Fibroblast of skin of right biceps (primary cell): ENCODE measurements at places on chromosomes 13 and 19.

- no peak for DNase-seq
Measured at GRCh38 chr13:67071918-67072598, 158.1 kb downstream of the PCDH9 start.

DNA sequence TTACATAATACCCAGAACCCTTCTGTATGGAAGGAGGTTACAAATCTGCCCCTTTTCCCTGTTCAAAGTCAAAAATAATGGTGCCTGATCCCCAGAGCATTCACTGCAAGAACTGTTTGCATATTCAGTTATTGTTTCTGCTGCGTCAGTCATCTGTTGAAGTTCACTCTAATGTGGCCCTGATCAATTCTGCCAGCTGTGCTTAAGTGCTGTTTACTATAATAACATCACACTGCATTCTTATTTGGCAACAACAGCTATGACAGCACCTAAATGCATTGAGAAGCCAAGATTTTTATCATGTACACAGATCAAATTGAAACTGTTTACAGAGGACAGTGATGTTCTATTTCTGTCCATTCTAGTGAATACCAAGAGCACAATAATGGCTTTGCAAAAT is 115.9 kb downstream of the DACH1 start:
- no peak for DNase-seq

DNA sequence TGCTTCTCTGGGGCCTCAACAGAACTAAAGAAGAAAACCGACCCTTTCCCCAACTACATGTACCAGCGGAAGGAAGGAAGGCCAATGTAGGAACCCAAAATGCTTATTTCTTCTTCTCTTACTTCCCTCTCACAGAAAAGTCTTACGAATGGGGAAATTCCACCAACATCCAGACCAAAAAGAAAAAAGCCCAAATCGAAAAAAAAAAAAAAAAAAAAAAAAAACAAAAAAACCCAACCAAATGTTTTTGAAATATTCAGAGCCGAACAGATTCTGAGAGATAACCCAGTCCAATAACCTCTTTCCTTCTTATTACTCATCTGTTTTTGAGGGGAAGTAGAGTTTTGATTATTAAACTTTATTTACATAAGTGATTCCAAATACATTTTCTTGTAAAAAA is 3.9 kb downstream of the PPM1N start:
- no peak for DNase-seq

DNA sequence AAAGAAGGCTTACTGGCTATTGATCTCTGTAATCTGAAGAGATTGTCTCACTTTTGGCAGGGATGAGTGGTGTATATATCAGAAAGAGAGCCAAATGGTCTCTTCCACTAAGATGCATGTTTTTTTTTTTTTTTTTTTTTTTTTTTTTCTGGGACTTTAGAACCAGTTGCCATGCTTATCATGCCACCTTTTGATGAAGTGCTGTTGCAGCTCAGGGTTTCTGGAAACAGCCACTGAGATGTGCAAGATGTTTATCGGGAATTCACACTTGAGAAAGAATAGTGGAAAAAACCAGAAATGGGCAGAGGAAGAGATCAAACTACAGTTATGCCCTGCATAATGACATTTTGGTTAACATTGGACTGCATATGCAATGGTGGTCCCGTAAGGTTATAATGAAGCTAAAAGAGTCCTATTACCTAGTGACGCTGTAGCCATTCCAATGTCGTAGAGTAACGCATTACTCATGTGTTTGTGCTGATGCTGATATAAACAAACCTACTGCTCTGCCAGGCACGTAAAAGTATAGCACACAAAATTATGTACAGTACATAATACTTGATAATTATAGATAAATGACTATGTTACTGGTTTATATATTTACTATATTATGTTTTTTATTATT is 121.0 kb downstream of the KLF5 start:
- no peak for DNase-seq

DNA sequence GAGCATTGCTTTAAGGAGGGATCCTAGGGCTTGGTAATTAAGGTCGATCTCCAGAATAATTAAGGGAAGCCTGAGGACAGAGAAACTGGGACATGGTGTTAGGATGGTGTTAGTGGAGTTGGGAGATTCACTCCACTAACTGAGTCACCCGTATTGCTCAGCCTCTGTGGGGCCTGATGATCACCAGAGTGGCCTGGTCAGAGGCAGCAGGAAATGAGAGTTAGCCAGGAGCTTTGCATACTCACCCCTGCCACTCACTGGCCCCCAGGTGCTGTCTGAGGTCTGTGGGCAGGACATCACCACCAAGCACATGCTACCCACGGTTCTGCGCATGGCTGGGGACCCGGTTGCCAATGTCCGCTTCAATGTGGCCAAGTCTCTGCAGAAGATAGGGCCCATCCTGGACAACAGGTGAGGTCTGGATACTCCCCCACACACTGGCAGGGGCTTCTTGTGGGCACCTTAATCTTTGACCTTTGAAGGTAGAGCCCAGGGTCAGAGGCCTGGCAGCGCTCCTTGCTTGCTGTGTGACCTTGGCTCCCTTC is 32.1 kb downstream of the PPP2R1A start:
- DNase-seq, result no peak

DNA sequence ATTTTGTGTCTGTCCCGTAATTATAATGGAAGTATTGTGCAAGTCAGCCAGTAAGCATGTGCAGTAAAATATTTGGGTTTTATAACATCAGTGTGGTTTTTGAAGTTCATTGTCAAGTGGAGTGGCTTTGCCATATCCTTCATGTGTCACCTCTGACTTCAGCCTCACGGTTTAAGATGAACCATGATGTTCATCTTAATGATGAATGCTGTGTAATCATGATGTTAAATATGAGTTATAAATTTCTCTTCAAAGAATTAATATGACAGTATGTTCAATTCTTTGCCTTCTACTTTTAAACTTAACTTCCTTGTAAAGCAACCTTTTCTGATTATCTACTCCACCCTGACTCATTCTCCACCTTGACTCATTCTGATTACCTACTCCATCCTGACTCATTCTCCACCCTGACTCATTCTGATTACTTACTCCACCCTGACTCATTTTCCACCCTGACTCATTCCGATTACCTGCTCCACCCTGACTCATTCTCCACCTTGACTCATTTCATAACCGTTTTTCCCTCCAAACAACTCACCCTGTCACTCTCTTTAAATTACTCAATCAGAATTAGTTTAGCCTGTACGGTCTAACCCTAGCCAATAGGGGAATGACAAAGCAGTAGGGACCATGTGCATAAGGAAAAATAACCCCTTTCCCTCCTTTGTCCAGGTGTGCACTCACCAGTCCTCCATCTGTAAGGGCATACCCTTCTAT is 50.3 kb upstream of the ANKRD10 start:
- DNase-seq, result peak; percentile 79

DNA sequence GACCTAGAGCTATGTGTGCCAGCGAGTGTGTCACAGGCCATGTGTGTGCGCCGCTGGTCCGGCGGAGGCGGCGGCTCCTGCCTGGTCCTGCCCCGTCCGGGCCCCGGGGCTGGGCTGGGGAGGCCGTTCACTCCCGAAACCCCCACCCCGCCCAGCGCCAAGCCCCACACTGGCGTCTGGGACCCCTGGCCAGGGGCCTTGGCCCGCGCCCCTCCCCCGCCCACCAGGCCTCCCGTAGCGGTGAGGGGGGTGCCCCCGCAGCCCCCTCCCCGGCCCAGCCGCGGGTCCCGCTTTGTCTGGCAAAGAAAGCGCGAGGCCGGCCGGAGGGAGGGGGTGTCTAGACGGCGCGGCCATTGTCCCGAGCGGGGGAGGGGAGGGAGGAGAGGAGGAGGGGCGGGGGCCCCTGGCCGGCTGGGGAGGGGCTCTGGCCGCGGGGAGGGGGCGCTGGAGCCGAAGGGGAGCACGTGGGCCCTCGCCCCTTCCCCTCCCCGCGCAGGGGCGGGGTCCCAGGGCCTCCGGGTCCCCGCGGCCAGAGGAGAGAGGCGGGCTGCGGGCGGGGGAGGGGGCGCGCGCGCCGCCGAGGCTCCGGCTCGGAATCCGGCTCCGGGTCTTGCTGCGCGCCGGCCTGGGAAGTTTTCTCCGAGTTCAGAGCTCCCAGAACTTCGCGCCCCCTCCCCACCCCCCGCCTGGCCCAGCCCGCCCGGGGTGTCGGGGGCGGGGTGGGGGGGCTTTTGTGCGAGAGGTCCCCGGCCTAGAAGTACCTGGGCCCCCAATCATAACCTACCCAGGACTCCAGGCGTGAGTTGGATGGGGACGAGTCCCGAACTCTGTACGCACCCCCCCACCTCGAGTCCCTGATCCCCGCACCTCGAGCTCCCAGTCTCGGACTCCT is 888 bp downstream of the NOTCH3 start:
- DNase-seq, result peak; percentile 38

- no peak for DNase-seq
Measured at GRCh38 chr13:25587326-25587980, 215.7 kb downstream of the ATP8A2 start.

DNA sequence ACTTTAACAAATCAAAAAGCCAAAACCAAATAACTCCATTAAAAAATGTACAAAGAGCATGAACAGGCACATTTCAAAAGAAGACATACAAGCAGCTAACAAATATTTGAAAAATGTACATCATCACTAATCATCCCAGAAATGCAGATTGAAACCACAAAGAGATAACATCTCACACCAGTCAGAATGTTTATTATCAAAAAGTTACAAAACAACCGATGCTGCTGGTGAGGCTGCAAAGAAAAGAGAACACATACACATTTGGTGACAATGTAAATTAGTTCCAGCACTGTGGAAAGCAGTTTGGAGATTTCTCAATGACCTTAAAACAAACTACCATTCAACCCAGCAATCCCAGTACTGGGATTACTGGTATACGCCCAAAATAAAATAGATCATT is 756.0 kb upstream of the PCDH20 start:
- no peak for DNase-seq

DNA sequence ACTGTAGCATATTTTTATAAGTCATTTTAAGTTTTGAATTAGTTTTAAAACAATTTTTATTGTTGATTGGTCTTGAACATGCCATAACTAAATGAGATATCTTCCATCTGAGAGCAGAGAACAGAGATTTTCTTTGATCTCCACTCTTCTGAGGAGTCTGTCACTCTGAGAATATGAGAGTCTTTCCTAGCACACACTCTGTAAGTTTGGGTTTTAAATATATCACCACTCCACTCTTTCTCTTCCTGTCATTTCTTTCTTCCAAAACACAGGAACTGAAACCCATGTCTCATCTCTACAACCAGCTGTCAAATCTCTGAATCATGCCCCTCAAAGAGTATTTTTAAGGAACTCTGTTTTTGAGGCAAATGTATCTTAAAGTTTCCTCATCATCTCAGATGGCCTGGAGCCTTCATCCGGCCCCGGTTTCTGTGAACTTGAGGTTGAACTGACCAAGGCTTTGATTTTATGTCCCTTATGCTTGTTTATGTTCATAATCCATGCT is 698.2 kb upstream of the SGCG start:
- no peak for DNase-seq

DNA sequence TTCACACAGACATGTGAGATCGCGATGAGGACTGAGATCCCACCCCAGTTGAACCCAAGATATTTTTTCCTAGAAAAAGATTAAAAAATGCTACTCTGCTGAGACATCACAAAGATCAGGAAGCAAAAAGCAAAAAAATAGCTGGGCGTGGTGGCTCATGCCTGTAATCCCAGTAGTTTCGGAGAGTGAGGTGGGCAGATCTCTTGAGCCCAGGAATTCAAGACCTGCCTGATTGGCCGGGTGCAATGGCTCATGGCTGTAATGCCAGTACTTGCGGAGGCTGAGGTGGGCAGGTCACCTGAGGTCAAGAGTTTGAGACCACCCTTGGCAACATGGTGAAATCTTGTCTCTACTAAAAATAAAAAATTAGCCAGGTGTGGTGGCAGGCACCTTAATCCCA is 1.1 kb downstream of the FUT3 start:
- no peak for DNase-seq

- peak; percentile 80 for DNase-seq
Measured at GRCh38 chr13:31556376-31556775, 182.9 kb upstream of the RXFP2 start.

DNA sequence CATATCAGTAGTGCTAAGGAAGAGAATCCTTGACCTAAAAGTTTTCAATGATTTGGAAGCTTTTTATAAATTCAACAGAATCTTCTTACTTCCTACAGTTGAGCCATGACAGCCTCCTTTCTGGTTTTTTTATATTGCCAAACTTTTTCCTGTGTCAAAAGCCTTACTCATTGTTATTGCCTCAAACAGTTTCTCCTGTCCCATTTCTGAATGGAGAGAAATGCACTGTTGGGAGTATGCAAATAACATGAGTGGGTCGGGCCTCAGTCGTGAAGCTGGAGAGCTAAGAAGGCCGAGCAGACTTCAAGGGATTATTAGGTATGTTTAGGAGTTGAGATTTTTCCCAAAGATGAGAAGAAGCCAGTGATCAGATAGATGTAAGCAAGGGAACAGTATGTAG is 766.4 kb upstream of the KLHL1 start:
- DNase-seq, result no peak

DNA sequence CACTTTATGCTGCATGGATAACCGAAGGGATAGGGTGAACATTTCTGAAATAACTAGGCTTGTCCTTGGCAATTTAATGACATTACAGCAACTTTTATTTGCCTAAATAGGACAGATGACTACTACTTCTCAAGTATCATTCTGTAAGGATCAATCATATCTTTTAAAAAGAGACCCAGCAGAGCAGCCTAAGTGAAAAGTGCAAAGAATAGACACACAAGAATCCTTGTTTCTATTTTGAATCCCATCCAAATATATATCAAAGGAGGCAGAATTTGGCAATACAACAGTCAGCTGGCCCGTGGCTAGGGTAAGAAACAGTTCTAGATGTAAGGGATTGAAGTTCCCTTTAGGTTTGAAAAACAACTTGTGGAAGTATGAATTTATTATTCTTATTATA is 6.9 kb downstream of the THSD1 start:
- no peak for DNase-seq

- no peak for DNase-seq
Measured at GRCh38 chr13:67402546-67402945, 172.4 kb upstream of the PCDH9 start.

- no peak for DNase-seq
Measured at GRCh38 chr13:62302341-62302740, 886.7 kb upstream of the PCDH20 start.

- DNase-seq, result no peak
Measured at GRCh38 chr19:2607712-2608601, 94.5 kb downstream of the GNG7 start.

DNA sequence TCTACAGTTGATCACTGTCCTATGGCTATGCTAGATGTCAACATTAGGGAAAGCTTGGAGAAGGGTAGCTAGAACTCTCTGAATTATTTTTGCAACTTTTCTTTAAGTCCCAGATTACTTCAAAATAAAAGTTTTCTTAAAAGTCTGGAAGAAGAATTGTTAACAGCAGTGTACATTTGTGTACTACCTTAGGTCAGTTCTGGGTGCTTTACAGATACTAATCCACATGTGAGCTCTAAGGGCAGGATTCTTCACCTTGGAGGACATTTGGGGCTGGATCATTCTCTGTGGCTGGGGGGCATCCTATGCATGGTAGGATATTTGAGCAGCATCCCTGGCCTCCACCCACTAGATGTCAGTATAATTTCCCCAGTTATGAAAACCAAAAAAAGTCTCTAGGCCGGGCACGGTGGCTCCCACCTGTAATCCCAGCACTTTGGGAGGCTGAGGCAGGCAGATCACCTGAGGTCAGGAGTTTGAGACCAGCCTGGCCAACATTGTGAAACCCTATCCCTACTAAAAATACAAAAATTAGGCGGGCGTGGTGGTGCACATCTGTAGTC is 2.8 kb downstream of the BRME1 start:
- DNase-seq, result peak; percentile 17
